ENCODE measurements at places on chromosomes 1 and 21.

DNA sequence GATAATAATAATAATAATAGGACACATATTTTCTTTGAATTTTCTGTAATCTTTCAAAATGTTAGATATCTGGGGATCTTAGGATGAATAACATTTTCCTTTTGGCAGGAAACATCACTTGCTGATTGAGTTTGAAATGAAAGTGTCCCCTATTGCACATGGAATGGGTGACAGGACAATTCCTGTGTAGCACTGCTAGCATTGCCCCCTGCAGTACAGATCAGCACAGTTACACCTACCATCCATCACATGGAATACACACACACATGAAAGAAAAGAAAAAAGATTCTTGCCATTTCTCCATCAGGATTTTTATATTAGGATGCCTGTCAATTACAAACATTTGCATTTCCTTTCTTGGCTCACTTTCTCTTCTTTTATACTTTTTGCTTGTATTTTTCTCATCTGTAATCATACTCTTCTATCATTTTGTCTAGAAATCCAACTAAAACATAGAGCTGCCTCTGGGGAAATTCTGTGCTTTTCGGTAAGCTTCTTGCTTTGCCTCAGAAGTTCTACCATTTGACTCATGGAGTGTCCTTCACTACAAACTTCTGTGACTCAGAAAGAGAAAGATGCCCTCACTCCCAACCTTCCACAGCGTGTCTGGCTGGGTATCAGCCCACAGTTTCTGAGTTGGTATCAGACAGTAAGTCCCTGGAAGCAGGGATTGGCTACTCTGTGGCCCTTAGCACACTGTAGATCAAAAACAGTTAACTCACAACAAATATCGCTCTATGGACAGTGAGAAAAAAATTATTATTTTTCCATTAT, 641.2 kb downstream of the PTPRC start:
- DNase-seq: peak; percentile 10

DNA sequence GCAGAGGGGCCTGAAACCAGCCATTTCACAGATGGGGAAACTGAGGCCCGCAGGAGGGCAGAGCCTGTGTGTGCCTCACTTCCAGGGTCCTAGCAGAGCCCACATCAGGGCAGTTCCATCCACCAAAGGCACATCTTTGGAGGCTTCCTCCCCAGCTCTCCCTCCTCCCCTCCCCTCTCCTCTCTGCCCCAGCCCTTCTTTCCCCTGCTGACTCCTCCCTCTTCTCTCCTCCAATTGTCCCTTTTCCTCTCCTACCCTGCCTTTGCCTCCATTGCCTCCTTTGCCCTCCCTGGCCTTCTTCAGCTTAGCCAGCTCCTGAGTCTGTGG, 56.6 kb downstream of the TMEM53 start:
- no peak for DNase-seq

GRCh38 chr1:71311376-71311775, 230.5 kb upstream of the ZRANB2 start:
- no peak for DNase-seq

GRCh38 chr1:7975212-7975865, 13.8 kb downstream of the PARK7 start:
- peak; percentile 50 for DNase-seq

- no peak for DNase-seq
These were observed 73.4 kb upstream of the TTC34 start for GRCh38 chr1:2874607-2875480.

DNA sequence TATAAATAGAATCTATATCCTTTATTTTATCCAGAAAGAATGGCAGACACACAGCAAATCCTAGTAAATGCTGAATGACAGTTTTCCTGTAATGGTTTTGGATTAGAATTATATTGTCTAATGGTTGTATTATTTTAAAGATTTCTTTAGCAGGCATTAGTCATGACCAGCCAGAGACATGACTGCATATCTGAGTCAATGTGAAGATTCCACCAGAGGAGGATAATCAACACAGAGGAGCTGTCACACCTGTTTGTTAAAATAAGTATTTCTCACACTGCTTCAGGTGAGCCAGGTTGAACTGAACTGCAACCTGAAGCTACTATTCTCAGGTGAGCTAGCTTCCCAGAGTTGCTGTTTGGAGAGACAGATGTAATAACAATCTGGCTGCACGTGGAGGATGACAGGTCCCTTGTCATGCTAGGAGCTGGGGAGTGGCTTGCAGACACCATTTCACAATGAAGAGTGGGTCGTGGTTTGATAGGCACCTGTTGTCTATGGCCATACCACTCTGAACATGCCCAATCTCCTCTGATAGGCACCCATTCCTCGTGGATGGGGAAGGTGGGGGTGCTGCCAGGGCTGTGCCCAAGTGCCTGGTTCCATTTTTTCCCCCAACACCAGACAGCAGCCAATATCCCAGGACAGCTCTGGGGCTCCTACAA, 94.3 kb downstream of the KCNJ6 start:
- no peak for DNase-seq

DNA sequence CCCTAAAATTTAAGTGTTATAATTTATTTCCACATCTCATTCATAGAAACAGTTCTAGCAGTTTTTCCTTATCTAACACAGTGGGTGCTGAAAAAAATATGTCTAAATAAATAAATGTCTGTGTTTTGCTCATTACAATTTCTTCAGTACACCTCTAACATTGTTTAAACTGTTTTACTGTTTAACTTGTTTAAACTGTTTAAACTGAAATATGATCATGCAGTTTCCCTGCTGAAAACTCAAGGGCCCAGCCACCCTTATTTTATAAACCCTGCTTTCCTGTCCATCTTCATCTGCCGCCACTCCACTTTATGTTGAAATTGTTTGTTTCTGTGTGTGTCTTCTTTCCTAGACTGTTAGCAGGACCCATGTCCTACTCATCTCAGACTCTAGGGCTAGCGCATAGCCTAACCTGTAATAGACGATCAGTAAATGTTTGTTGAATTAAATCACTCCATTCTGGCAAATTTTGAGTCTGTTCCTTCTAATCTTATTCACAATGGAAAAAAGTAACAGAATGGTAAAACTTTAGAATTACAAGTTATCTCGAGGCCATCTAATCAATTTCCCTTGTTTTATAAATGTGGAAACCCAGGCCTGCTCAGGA, 9.4 kb upstream of the PIK3C2B start:
- DNase-seq: no peak

DNA sequence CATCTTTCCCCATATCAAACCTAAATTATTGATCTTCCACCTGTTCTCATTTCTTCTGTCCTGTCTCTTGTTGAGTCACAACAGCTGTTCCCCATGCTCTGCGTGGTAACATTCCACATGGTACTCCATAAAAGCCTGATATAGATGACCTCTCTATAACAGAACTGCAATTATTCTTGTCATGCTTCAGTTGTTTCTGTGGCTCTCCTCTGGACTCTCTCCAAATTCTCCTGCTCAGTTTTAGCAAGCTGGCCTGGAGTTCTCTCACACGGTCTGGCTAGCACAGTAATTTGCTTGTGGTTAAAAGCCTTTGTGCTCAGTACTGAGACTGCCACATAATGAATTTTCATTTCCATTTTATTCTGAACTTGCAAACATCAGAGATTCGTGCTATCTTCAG, 10.6 kb upstream of the LRRC39 start:
- DNase-seq: no peak

All from inflammatory macrophage treated with lipopolysaccharide for 4 hours (primary cell).